ENCODE measurements at places on chromosomes 6 and 20. TPM values are rescaled to one million over a fixed set of nuclear protein-coding genes. Genes with fewer than 3 reads are reported as not detected.

The APCDD1L gene
- not detected for polyA plus RNA-seq

The C4B gene
- polyA plus RNA-seq: 4.2 TPM

The BNIP5 gene
- polyA plus RNA-seq: 5.5 TPM

The DEFB132 gene
- polyA plus RNA-seq: 0.06 TPM

The GTF2H4 gene
- polyA plus RNA-seq: 9.9 TPM

The PI16 gene
- 0.85 TPM for polyA plus RNA-seq

The SYCP2 gene
- 1.6 TPM for polyA plus RNA-seq

Measured in sigmoid colon (tissue), 7 donors.